IMR-90 (cell line): ENCODE measurements at places on chromosomes 1 and 21. TPM values are rescaled to one million over a fixed set of nuclear protein-coding genes. Genes with fewer than 3 reads are reported as not detected.

DNA sequence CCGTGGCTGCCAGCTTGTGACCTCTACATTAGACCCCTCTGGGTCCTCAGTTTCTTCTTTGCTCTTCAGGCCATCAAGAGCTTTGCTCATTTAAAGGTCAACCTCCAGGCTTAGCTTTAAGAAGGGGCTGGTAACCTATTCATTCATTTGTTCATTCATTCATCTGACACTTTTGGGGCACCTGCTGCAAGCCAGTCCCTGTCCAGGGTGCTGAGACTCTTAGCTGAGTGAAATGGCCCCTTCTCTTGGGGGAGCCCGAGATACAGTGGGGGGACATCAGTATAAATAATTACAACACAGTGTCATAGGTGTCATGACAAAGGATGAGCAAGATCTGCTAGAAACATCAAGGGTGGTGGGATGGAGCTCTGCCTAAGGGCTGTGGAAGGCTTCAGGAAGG lies 10.5 kb upstream of the TTC4 start:
- DNase-seq, result no peak

DNA sequence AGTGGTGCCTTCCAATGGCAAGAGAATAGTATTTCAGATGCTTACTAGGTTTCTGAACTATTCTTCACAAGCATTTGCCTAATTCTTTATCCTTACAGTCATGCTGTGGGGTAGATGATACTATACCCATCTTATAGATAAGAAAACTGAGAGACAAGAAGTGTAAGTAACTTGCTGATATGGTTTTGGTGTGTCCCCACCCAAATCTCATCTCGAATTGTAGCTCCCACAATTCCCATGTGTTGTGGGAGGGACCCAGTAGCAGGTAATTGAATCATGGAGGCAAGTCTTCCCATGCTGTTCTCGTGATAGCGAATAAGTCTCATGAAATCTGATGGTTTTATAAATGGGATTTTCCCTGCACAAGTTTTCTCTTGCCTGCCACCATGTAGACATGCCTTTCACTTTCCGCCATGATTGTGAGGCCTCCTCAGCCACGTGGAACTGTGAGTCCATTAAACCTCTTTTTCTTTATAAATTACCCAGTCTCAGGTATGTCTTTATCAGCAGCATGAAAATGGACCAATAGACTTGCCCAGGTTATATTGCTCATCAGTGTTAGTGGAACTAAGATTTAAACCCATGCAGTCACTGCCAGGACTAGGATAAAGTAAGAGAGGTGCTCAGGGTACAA lies 298.7 kb downstream of the GRIK1 start:
- DNase-seq, result no peak

- DNase-seq, result peak; percentile 43
Measured at GRCh38 chr1:21706151-21706835, 37.1 kb upstream of the RAP1GAP start.

- no peak for DNase-seq
Measured at GRCh38 chr1:233086961-233087881, 136.8 kb downstream of the NTPCR start.

DNA sequence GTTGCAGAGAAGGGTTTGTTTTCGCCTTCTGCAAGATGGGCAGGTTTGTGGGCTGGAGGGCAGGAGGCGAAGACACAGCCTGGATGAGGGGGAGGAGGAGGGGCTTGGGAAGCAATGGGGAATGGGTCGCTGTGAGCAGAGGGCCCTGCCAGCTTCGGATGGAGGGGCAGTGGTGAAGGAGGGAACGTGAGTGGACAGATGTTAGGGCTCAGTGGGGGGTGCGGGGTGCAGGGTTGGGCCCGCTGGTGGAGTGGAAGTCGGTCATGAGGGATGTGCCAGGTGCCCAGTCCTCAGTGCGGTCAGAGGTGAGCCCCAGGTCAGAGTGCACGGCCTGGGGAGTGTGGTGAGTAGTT lies 55.5 kb upstream of the ABCG1 start:
- DNase-seq, result no peak

DNA sequence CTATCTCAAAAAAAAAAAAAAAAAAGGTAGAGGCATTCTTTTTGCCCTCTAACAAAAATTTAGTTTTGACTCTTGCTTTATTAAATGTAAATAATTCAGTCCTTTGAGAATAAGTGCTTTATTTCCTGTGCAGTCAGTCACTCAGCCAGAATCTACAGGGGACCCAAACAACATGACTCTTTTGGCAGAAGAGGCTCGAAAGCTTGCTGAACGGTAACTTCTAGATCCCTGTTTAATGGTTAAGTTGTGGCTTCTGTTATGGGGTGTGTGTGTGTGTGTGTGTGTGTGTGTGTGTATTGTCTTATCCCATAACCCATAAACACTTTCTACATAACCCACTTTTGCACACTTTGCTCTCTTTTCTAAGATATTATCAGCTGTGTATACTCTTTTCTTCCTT lies 54.9 kb upstream of the LAMC2 start:
- DNase-seq, result no peak

GRCh38 chr1:242522304-242522945 lies 2.1 kb downstream of the PLD5 start:
- DNase-seq, result no peak

DNA sequence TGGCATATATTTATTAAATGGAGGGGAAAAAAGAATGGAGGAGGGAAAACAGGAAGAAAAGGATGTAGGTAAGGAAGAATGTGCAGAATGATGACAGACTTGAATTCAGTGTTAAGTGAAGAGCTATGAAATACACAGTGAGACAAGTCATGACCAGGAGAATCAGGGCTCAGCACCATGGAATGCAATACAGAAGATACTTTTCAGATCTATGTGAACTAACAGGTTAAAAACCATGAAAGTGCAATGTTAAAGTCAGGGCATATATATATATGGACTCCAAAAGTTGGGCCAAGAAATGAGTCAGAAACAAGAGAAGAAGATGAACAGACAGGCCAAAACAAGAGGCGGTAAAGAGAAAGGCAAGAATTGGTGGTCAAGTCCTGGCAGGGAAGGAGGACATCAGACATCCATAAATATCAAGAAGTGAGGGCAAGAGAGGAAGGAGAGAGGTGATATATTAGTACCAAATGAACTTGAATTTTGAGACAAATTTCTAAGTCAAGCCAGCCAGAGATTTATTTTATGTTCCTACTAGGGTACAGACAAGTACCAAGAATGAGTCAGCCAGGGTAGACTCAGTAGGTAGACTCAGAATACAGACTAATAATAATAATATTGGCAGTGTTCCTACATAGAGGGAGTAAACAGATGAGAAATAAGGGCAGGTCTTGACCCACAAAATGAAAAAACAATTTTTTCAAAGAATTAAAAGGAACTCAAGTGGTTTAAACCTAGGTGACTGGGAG lies 39.5 kb upstream of the MCOLN3 start:
- no peak for DNase-seq

- no peak for DNase-seq
Measured at GRCh38 chr1:159207774-159208173, 3.1 kb downstream of the ACKR1 start.

DNA sequence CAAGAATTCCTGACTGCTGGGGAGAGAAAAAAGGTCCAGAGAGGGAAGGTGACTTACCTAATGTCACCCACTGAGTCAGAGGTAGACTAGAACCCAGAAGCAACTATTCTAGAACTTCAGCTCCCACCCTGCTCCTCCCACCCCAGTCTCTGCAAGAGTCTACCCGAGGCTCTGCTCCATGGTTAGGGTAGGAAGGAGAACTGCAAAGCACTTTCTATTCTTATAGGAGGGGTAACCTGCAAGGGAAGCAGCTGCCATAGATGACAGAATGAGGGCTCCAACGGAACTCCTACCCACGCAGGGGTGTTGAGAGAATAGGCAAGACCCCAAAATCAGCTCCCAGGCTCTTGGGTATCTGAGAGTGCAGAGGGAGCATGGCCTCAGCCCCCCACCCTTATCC lies 4.3 kb downstream of the SLC9A1 start:
- no peak for DNase-seq

GRCh38 chr1:80666073-80666472 lies 1134.7 kb upstream of the ADGRL2 start:
- DNase-seq, result no peak

The SDC3 gene
- total RNA-seq, result 13.1 and 14.2 TPM in 2 replicates

The WNT4 gene
- total RNA-seq, result not detected in 2 replicates

The GPA33 gene
- total RNA-seq, result not detected in 2 replicates

The MYCL gene
- total RNA-seq, result 0.56 and 0.72 TPM in 2 replicates
